ENCODE measurements at places on chromosomes 7 and 10.
A peak's percentile ranks its signal among the peaks of the same experiment; 100 is the strongest.

GRCh38 chr10:129915526-129916378 is 48.3 kb downstream of the EBF3 start:
- no peak for DNase-seq

DNA sequence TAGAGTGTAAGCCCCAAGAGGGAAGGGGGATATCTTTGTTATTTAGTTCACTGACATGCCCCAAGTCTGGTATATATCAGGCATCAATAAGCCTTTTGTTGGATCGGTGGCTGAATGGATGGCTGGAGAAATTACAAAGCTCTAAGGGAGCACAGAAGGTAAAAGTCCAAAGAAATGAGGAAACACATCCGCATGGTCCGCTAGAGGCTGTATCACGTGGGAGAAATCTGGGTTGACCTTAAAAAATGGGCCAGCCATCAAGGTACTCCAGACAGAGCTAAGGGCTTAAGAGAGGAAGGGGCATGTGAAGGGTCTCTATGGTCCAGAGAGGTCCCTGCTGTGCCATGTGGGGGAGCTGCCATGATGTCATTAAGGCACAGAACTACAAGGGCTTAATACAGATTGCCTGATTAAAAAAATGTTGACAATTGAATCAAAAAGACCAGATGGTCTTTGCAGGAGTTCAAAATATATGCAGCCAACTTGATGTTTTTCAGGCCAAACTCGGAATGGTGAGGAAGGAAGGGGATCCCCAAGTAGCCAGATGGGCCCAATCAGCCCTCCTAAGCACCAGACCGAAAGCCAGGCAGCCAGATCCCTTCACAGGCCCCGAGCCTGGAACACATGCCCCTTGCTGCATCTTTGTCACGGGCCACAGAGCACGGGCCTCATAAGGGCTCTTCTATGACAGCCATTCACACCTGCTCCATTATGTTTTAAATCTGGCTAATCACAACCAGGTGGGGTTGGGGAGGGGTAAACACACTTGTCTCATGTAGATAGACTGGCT is 31.9 kb downstream of the SCRN1 start:
- DNase-seq: no peak

DNA sequence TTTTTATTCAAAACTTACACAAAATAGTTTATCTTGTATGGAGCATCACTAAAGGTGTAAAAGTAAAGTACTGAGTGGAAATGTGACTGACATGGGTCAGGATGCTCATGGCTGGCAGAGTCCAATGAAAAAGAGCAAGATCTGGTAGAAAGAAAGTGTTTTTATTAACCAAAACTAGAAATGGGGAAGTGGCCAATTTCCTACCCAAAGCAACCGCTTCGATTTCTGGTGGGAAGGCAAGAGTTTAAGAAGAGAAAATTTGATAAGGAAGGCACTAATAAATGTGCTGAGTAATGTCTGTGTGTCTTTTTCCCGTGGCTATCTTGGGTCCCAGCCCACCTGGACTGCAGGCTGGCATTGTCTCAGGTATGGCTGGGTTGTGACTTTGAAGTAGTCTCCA is 277.7 kb downstream of the ANKRD7 start:
- DNase-seq: no peak

DNA sequence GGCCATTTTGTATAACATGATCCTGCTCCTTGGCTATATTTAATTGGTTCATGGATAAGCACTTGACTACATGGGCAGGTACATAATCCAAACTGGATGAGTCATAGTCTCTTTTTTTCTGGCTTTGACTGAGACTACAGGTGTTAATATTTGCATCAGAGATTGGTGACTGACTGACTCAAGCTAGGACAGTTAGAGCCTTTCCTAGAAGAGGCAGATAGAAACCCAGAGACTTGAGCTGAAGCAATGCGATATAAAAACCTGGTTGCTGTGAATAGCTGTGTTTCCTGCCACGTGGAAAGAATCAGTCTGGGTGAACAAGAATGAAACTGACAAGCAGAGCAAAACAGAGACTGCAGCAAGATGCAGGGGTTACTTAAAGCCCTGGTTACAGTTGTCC is 81.0 kb downstream of the SAMD9 start:
- peak; percentile 47 for DNase-seq

DNA sequence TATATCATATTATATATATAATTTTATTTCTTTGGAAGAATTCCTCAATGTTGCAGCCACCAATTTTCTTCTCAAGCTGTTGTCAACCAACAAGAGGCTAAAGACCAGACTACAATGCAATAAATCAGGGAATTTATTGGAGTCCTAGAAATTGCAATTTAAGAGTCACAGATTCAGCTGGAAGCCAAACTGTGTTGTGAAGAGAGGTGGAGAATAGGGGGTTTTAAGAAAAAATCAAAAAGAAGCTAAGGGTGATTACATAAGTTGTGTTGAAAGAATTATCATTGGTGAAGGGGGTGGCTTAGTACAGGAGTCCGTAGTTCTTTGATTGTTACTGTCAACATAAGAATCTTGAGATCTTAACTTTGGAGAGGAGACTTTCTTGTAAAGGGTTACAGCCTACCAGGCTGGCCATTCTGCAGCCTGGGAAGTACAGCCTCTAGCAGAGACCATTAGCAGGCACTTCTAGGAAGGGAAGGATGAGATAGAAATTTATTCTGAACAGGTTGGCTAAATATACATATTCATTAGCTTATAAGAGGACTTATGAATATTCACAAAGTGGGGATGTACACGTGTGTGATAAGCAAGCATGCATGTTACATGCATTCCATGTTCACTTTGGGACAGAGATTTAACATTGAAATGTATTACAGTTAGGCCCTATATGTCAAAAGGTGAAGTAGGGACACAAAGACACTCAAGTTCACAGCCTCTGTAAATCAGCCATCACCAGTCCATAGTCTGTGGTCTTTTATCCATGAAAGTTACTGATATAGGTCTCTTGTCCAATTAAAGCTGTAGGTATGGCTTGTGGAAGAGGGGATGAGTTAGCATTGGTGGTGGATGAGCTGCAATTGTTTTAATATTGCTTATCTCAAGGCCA is 8.3 kb upstream of the TMEM168 start:
- DNase-seq: no peak

- DNase-seq: no peak
Measured at GRCh38 chr10:12833451-12833850, 168.1 kb downstream of the CCDC3 start.

GRCh38 chr7:17392846-17393245 is 94.4 kb downstream of the AHR start:
- DNase-seq: no peak

DNA sequence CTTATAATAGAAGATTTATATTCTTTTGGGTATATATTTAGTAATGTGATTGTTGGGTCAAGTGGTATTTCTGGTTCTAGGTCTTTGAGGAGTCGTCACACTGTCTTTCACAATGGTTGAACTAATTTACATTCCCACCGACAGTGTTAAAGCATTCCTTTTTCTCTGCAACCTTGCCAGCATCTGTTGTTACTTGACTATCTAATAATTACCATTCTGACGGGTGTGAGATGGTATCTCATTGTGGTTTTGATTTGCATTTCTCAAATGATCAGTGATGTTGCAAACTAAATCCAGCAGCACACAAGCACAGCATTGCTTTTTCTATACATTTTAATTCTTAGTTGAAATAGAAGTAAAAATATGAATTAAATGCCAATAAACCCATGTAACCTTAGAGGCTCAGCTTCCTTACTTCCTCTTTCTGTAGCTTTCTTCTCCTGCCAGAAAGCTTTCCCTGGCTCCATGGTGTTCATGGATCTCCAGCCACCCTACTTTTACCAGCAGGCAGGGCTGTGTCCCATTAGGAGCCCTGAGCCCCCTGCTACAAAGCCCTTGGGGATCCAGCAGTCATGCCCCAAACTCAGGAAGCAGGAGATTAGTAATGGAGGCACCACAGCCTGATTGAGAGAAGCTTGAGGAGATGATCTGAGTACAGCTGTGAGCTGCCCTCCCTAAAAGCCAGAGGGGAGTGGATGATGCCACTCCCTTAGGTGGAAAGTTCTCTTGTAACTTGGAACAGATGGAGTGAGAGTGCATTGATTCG is 158.6 kb downstream of the TMEM178B start:
- DNase-seq: no peak

DNA sequence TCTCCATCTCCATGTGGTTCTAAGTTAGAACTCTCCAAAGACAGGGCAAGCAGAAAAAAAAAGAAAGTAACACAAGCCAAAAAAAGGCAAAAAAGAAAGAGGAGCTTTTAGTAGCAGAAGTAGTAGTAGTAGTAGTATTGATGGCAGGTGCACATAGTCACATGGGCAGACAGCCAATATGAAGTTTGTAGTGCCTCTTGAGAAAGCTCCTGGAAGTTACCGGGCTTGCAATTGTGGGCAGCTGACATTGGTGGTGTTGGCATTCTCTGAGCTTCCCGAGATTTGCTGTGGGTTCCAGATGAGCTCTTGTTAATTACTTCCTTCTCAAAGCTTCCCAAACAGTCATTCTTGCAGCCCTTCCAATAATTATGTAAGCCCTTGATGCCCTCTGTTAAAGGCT is 1128.5 kb downstream of the TYW1 start:
- no peak for DNase-seq

- DNase-seq: no peak
Measured at GRCh38 chr7:142301299-142301698, 43.4 kb upstream of the PRSS58 start.

- DNase-seq: no peak
Measured at GRCh38 chr7:144468990-144469732, 65.7 kb upstream of the NOBOX start.

- no peak for DNase-seq
Measured at GRCh38 chr10:126302826-126303665, 85.2 kb downstream of the ADAM12 start.

- DNase-seq: peak; percentile 35
Measured at GRCh38 chr7:138008588-138009349, 6.9 kb upstream of the CREB3L2 start.

- no peak for DNase-seq
Measured at GRCh38 chr7:45342236-45342635, 184.6 kb downstream of the RAMP3 start.

DNA sequence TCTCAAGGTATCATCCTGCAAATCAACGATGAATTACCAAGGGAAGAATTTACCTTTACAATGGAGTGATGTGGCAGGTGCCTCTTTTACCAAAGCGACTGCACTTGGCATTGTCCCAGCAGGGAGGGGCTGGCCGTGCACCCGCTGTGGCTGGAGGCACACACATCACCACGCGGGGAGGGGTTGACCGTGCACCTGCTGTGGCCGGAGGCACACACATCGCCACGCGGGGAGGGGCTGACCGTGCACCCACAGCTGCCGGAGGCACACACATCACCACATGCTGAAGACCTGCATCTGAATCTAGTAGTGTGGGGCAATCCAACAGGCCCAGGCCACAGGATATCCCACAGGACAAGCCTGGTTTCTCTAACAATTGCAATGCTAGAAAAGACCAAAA is 493.5 kb downstream of the DNAJB6 start:
- DNase-seq: no peak

GRCh38 chr7:111833466-111833865 is 271.2 kb upstream of the IMMP2L start:
- no peak for DNase-seq

GRCh38 chr7:2972835-2973161 is 70.9 kb downstream of the CARD11 start:
- peak; percentile 5 for DNase-seq

- DNase-seq: no peak
Measured at GRCh38 chr7:77382532-77382931, 33.6 kb downstream of the GSAP start.

- peak; percentile 74 for DNase-seq
Measured at GRCh38 chr7:135169141-135169963, 1.2 kb downstream of the CYREN start.

DNA sequence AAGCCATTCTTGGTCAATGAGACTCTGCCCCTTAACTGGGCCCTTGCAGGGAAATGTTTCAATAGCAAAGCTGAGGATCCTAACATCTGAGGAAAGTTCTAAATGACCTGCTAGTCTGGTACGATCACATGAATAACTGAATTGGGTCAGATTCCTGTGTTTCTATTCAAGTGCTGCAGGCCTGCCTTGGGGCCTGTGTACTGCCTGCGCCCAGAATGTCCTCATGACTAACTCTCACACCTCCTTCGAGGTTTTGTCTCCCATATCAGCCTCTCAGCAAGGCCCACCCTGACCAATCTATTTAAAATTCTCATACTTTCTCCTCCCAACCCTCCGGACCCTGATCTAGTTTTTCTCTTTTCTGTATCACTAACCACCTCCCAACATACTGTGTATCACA is 4.4 kb downstream of the JAZF1 start:
- no peak for DNase-seq

DNA sequence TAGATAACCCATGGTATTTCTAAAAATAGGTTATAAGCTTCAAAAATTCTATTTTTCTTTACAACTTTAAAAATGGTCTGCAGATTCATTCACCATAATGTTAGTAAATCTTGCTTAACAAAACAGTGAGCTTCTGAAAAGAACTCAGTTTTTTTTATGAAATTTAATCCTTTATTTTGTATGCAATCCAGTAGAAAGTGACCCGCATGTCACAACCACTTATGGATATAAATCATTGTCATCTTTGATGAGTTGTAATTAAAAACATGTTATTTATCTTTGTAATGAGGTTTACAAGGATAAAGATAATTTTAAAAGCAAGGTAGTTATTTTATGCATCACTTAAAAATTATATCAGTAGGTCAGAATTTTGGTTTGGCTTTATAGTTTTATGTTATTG is 173.5 kb upstream of the SEMA3A start:
- no peak for DNase-seq

DNA sequence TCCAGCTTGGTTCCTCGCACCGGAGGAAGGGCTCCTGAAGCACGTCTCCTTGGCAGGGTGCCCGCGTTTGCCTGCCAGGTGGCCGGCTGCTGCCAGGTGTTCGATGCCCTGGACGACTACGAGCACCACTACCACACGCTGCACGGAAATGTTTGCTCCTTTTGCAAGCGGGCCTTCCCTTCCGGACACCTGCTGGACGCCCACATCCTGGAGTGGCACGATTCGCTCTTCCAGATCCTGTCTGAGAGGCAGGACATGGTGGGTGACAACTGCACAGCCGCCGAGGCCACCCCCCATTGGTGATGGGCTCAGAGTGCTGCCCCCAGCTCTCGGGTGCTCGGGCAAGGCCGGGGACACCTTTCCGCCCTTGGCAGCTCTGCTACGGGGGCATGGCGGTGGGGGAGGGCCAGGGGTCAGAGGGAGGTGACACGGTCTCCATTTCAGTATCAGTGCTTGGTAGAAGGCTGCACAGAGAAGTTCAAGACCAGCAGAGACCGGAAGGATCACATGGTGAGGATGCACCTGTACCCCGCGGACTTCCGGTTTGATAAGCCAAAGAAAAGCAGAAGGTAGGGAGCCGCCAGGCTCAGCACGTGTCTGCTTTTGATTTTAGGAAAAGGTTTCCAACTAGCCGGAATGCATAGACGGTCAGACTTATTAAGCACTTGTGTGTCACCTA is 1.1 kb downstream of the ZNF511 start:
- no peak for DNase-seq

- no peak for DNase-seq
Measured at GRCh38 chr7:142365410-142365842, 107.6 kb upstream of the PRSS58 start.
